ENCODE measurements at places on chromosomes 5 and 9. TPM values are rescaled to one million over a fixed set of nuclear protein-coding genes. Genes with fewer than 3 reads are reported as not detected.

DNA sequence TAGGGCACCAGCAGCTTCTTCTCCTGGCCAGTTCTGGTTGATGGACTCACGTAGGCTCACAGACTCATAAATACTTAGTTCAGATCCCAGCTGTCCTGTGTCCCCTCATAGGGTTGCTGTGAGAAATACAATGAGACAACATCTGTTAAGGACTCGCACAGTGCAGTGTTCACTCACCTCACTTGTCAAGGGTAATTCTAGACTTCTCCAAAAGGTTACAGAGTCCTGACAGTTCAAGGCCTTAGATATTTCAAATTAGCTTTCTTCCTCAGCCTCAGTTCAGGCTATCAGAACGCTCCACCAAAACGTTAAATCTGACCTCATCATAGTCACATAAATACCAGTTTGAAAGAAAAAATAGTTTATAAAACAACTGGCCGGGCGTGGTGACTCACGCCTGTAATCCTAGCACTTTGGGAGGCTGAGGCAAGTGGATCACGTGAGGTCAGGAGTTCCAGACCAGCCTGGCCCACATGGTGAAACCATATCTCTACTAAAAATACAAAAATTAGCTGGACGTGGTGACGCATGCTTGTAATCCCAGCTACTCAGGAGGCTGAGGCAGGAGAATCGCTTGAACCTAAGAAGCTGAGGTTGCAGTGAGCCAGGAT is 106.3 kb downstream of the UGCG start:
- DNase-seq = peak; percentile 40

The RPL37 gene
- 281 TPM for total RNA-seq

- DNase-seq = no peak
Measured at GRCh38 chr5:167440846-167441245, 850.6 kb upstream of the WWC1 start.

DNA sequence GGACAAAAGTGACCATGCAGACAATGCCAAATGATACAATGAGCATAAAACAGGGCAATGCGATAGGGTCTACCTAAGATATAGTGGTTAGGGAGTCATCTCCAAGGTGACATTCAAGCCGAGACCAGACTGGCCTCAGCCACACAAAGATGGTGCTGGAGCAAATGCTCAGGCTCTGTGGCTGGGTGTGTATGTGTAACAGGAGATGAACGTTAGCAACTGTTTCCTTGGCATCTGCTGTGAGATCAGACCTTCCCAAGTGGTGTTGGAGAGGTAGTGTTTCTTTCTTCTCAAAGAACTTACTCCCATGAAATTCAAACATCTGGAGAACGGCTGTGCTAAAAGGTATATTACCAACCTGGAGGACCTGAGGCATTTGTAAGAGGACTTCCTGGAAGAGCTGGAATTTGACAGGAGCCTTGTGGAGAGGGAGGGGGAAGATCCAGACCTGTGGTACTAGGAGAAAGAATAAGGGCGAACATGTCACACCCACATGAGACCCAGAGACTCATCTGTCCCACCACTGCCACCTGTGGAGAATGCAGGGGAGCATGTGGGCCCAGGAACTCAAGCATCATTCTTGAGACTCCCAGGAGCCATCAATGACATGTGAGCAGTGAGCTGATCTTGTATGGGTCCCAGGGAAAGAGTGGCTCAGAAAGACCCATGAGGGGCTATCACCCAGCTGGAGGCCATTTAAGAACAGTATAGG is 21.4 kb upstream of the ANXA6 start:
- peak; percentile 37 for DNase-seq

The ACOT12 gene
- total RNA-seq = not detected

DNA sequence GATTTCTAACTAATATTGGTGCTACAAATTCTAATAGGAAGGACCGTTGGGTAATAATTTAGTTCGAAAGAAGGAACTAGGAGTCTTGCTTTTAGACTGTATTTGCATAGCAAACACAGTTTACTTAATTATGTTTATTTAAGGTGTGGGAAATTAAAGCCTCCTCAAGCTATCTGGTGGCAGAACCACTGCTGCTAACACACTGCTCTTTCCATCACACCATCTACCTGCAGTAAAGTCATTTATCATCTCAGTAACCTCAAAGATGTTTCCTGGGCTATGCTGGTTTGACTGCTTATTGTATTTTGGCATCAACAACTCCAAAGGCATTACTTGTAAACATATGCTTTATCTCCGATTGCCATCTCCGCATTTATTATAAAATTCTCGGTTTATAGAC is 114.3 kb downstream of the DEPDC1B start:
- no peak for DNase-seq

The GFM2 gene
- 54.3 TPM for total RNA-seq

DNA sequence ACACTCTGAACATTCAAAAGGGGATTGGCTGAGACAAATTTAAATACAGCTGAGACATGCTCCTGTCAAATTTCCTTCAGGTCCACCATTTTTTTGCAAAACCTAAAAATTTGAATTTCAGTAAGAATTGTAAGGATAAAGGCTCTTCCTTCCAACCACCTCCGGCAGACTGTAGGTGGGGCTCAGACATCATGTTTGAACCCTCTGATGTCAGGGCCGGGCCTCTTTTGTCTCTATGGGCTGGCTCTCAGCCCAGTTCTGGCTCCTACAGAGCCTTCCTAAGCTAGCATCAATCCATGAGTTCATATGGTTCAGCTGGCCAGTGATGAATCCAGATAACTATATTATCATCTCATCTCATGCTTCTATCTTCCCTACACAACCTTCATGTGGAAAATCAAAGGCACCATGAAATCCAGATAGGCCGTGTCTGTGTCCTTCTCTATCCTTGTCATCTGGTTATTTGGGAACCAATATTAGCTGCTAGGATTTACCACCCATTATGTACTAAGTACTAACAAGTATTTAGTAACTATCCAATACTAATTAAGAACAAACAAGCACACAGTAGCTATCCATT is 44.2 kb downstream of the NIPSNAP3B start:
- DNase-seq = peak; percentile 42

GRCh38 chr5:81852291-81853029 is 101.6 kb upstream of the SSBP2 start:
- DNase-seq = no peak

- no peak for DNase-seq
Measured at GRCh38 chr9:3256571-3257330, 269.1 kb downstream of the RFX3 start.

The GDF9 gene
- 0.21 TPM for total RNA-seq

The PCDHA9 gene
- under 0.01 TPM for total RNA-seq

DNA sequence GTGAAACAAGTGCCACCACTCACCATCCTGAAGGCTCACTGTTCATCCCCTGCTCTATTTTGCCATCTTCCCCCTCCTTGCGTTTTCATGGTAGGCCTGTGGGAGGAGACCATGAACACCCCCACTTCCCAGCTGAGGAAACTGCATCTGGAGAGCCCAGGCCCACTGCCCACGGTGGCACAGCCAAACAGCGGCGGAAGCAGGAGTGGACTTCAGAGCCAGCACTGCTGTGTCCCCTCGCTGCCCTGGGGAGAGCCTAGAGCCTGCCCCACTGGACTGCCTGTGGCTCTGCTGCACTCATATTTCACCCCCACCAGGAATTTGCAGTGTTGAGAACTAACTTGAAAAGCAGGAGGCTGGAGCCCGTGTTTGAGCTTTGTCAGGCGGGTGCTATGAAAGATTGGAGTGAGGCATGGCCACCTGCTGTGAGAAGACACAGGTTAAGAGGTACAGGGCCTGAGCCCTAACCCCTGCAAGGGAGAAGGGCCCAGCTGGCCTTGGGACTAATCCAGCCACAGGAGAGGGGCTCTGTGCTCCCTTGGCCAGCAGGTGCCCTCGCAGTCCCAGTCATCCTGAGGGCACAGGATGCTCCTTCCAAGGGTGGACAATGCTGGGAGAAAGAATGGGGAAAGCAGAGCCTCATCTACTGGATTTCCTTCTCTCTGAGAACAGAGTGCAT is 79.0 kb downstream of the MACROH2A1 start:
- peak; percentile 45 for DNase-seq

GRCh38 chr5:35924122-35924949 is 14.1 kb downstream of the CAPSL start:
- DNase-seq = no peak

DNA sequence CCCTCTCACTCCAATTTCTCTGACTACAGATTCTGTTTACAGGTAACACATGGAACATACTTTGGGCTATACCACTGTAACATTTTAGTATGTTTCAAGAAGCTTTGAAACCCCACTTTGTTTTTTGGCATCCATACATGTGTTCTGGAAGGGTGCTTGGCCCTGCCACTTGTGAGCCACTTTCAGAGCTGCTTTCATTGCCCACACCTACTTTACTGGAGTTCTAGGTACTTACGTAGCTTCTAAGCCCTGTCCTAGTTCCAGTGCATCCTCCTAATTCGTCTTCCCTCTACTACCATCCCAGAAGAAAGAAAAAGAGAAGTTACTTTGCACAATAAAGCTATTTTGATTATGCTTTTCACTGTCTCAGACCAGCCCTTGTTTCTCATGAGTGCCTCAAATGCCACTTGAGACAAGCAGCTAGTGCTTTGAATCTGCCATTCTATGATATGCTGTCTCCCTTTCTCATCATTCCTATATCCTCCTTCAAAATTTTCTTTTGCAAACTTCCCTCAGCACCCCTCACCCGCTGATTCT is 26.5 kb upstream of the C5orf47 start:
- DNase-seq = no peak

The CER1 gene
- total RNA-seq = not detected

- peak; percentile 83 for DNase-seq
Measured at GRCh38 chr9:134536101-134536900, 105.3 kb upstream of the COL5A1 start.

The IL17B gene
- total RNA-seq = 1.00 TPM

The PCDH1 gene
- total RNA-seq = not detected

- no peak for DNase-seq
Measured at GRCh38 chr5:172717481-172718195, 53.4 kb downstream of the DUSP1 start.

The RMRP gene
- 826 TPM for total RNA-seq

- DNase-seq = no peak
Measured at GRCh38 chr9:120693700-120694008, 20.6 kb downstream of the MEGF9 start.

- no peak for DNase-seq
Measured at GRCh38 chr9:111095441-111095840, 57.2 kb upstream of the LPAR1 start.

The CD274 gene
- total RNA-seq = 6.2 TPM

DNA sequence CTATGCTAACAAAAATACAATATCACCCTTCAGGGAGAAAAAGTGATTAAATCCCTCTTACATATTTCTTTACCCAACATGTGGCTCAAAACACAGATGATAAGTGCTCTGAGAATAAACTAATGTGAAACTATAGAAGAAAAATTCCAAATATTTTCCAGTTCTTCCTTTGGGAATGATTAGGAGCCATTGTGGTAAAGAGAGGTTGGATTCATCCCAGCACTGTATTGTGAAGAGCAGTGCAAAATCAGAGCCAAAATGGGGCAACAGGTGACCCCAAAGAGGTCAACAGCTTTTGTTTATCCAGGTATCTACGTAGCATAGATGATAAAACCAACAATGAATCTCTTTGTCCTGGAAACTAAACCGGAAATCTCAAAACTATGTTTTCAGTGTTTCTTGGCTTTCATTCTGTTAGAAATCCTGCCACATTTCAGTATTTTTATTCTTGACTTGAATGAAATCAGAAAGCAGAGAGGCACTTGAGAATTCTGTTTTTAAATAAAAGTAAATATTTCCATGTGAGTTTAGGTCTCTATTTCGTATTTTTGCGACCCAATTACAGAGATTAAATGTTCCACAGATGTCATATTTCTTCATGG is 120.4 kb upstream of the FST start:
- no peak for DNase-seq

The RASEF gene
- 0.16 TPM for total RNA-seq

Data from SJSA1 (cell line).